ENCODE measurements at places on chromosomes 6 and 20.

GRCh38 chr6:43608310-43608763 lies 20.7 kb downstream of the GTPBP2 start:
- DNase-seq = peak; percentile 76

DNA sequence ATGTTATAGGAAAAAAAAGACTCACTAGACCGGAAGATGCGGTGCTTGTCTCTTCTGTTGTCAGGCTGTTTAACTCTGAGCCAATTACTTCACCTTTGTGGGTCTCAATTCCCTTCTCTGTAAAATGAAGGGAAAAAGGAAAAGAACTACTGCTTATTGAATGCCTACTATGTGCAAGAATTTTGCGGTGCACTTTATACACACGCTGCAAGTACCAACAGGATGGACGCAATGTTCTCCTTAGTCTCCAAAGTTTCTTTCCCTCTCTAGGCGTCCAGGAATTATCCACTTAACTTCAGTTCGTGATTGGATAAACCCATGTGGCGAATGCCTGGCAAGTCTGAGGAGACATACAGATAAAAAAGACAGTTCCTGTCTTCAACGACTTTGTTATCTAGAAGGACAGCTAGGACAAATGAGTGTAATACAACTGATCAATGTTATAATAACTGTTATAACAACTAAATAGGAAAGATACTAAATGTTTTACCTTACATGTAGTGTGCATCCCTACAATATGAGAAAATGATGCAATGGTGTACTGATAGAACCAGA lies 69.0 kb upstream of the JARID2 start:
- no peak for DNase-seq

DNA sequence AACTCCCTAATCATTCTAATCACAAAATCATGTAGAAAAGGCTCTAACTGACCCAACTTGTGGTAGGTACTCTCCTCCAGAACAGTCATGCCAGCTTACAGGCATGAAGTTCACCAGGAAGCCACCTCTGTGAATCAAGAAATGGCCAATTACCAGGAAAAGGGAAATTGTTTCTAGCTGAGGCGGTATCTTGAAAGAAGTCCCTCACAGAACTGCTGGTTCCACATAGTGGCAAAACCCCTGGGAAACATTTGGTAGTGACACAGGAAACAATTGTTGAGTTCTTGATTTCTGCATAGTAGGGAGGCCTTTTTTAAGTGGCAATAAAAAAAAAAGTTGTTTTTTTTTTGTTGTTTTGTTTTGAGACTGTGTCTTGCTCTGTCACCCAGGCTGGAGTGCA lies 3.4 kb upstream of the ZHX3 start:
- no peak for DNase-seq

GRCh38 chr20:58469616-58470015 lies 45.6 kb downstream of the APCDD1L start:
- DNase-seq = no peak

- no peak for DNase-seq
Observed at GRCh38 chr20:4721719-4722118, at the start of gene PRND. Gene PRND, plus strand, starts transcription at chr20:4721909. Its CDS starts 2,643 bp downstream, at chr20:4724552.

DNA sequence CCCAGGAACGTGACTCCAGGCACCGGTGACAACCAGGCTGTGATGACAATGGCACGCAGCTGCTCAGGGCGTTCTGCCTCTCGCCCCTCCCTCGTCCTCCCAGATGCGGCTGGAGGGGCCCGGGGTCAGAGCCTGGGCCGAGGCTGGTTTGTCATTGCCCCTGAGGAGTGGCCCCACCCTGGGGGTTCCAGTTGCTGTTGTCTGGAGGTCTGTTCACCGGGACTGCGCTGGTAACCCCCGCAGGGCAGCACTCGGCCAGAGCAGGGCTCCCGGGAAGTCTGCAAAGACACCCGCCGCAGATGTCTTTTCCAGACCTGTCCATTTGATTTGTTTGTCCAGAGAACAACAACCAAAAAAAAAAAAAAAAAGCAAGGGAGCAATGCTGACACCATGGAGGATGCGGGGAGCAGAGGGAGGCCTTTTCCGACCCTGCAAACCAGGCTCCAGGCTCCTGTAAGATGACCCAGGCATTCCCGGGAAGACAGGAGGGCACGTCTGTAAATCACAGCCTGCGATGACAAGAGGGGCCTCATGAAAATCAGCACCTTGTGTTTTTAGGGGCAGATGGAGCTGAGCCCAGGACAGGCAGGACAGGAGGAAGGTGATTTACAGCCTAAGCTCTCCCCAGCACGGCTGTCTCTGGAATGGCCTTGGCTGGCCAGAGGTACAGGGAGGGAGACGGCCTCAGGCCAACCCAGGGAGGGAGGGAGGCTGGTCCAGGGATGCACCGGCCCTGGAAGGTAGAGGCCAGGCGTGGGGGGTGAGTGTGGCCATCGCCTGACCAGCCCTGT lies 189.3 kb downstream of the ERMARD start:
- DNase-seq = no peak

DNA sequence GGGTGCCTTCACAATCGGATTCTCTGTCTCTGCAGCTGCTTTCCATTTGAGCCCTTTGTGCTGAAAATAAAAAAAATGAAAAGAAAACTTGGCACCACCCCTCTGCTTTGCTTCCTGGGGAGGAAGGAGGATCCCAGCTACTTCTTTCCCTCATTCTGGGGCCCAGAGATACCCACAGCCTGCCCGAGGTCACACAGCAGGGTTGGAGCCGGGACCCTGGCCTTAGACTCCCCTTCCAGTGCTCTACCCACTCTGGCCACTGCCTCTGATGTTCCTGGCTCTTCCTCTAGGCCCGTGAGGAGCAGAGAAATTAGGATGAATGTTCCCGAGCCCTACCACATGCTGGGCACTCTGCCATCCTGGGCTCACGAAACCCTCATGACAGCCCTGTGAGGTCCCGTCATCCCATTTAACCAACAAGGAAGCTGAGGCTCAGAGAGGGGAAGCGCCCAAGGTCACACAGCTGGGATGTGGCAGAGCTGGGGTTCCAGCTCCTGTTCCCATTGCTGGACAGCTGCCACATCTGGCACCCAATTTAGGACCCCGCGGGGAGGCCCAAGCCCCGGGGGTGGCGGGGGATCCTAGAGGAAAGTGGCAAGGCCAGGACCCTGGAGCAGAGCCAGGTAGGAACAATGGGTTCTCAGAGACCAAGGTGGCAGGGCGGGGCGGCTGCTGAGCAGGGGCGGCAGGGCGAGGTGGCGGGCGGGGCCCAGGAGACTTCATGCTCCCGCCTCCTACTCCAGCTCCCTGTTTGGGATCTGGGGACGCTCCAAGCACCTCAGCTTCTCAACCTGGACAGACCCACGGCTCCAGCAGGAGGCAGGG lies 76.6 kb downstream of the CEBPB start:
- DNase-seq = no peak

DNA sequence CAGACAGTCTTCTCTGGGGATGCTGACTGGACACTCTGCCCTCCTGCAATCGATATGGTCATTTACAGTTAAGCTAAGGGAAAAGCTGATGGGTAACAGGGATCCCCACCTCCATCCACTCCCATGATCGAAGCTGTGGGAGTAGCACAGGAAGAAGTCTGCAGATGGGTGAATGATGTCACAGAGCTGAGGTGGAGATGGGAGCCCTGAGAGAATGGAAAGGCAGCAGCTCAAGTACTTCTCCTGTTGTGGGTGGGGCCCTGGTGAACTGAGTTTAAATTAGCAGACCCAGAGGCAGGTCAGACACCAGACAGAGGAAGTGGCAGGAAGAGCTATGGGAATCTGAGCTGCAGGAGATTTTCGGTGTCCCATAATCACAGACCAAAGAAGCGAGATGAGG lies 29.0 kb downstream of the HDGFL1 start:
- no peak for DNase-seq

- no peak for DNase-seq
Observed at GRCh38 chr6:53568776-53569616, 24.1 kb upstream of the GCLC start.

DNA sequence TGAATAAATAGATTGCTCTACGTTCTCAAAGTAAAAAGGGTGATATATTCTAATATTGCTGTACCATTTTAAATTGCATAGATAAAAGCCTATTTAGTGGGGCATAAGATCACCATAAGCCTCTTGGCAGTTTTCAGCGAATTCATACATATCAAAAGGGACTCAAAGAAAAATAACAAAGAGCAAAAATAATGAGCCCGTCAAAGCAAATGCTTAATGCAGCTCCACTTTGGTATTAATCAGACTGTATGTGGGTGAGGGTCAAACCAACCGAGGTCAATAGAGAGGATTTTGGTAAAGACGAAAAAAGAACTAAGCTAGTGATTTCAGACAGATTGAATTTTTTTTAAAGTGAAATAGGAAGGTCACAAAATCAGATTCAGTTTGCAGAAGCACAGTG lies 598.8 kb downstream of the GRIK2 start:
- no peak for DNase-seq

GRCh38 chr6:134282816-134283215 lies 35.1 kb downstream of the SGK1 start:
- DNase-seq = no peak

GRCh38 chr6:135594000-135594399 lies 96.5 kb upstream of the AHI1 start:
- DNase-seq = no peak

DNA sequence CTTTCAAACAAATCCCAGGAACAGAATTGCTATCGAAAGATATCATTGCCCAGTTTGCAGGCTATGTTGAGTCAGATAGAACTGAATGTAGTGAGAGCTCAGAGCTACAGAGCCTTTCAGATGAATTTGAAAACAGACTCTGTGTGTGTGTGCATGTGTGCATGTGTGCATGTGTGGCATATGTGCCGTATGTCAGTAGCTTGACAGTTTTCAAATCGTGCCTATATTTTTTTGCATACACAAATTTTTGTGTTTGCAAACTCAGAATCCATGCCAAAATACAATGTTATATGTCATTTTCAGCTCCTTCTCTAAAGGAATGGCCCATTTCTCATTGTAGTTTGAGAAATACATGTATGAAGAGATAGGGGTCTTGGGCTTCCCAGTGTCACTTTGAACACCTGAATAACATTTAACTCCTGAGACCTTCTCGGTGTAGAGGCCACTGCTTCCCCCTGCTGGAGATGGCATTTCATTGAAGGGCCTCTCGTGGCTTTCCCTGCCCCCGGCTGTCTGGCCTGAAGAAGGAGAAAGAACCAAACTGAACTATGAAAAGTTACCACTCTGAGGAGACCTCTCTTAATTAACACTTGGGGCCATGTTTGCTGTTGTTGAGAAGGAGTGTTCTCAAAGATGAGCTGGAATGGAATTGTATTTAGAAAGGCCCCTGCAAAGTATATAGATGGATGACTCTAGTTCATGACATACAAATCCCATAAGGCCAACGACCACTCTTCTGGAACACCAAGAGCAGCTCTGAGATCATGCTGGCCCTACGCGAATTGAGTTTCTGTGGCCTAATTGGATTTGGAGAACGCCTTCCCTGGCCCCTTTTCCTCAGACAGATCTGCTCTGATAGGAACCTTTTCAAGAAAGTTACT lies 58.7 kb downstream of the VAPB start:
- DNase-seq = peak; percentile 28

DNA sequence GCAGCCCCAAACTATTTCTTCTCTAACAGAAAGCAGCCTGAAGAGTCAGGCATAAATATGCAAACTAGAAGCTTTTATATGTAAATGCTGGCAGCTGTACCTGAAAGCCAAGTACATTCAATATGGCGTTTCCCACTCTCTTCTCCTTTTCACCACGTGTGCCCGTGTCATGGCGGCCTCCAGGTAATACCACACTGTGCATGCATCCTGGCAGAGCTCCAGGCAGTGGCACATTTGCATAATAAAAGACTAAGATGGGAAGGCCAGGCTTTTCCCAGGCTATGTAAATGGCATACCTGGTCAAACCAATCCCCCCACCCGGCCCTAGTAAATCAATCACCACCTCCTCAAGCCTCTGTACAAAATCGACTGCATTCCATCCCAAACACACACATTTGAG lies 120.6 kb downstream of the MMUT start:
- no peak for DNase-seq

DNA sequence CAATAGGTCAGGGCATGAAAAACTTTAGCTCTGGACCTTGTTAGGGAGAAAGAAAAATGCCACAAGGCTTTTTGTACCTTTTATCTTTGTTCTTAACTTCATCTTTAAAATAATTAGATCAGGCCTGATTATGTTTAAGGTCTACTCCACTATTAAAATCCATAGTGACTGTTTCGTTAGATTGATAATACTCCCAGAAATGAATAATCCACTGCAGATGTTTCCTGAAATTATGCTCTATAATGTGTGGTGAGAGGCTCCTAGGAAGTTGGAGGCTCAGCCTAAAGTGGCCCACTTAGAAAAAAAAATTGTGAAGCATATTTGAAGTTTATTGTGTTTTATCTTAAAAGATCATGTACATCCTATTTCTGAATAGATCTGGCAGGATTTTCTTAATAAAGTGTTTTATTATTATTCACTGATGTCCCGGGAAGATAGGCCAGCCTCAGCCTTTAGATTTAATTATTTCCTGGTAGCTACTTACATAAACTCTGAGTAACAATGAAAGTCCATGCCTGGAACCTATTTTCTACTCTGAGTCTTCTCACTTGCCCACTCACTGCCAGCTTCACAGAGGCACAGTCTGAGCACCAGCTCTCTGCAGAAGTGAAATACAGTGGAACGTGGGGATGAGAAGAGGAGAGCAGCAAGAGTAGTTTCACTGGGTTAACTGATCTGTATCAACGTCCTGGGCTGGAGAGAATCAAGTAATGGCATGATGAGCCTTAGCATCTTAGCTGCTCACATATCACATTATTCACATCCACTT lies 126.8 kb upstream of the TMEM170B start:
- no peak for DNase-seq

DNA sequence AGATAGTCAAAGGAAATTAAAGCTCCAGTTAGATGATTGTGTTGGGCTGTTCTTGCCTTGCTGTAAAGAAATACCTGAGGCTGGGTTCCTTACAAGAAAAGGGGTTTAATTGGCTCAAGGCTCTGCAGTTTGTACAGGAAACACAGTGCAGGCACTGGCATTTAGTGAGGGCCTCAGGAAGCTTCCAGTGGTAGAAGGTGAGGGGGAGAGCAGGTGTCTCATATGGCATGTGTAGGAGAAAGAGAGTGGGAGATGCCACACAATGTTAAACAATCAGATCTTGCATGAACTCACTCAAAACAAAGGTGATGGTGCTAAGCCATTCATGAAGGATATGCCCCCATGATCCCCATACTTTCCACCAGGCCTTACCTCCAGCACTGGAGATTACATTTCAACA lies 493.5 kb upstream of the IMPG1 start:
- DNase-seq = no peak

DNA sequence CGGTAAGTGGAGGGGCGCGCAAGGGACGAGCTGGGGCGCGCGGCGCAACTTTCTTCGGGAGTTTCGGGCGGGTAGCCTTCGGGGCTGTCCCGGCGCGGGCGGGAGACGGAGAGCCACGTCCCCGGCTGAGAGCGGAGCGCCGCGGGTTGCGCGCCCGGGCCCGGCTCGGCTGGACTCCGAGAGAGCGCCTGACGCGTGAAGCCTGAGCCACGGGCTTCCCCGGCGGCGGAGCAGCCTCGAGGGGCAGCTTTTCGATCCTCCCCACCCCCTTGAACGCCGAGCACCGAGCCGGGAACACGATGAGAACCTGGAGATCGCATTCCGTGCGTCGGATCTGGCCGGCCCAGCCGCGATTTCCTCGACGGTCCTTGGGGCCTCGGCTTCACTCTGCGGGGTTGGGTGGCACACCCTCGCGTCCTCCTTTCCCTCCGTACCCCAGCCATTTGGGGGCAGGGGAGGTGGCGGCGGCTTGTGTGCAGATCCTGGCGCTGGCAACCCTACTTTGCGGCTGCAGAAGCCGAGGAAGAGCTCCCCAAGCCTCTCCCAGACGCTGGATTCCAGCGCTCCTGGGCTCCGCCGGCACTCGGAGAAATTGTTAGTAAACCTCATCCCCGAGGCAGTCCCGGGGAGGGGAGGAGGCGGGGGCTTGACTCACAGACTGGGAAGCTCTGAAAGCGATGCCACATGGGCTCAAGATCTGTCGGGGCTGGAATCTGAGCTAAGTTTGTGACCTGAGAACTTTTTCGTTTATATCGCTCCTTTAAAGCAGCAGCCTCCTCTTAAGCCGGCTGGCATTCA lies 572 bp downstream of the DSE start:
- peak; percentile 63 for DNase-seq

Data from neural crest cell (in vitro differentiated cells).